ENCODE measurements at places on chromosomes 16 and 17.
A peak's percentile ranks its signal among the peaks of the same experiment; 100 is the strongest.

- no peak overlapping the region for H3K27ac ChIP-seq
- no peaks in the 10 kb centered on the region for H3K36me3 ChIP-seq
- H3K27me3 ChIP-seq = no peaks in the 10 kb centered on the region
- H3K4me3 ChIP-seq = no peak overlapping the region
Measured at GRCh38 chr17:68344701-68345136, 53.4 kb downstream of the ARSG start.

DNA sequence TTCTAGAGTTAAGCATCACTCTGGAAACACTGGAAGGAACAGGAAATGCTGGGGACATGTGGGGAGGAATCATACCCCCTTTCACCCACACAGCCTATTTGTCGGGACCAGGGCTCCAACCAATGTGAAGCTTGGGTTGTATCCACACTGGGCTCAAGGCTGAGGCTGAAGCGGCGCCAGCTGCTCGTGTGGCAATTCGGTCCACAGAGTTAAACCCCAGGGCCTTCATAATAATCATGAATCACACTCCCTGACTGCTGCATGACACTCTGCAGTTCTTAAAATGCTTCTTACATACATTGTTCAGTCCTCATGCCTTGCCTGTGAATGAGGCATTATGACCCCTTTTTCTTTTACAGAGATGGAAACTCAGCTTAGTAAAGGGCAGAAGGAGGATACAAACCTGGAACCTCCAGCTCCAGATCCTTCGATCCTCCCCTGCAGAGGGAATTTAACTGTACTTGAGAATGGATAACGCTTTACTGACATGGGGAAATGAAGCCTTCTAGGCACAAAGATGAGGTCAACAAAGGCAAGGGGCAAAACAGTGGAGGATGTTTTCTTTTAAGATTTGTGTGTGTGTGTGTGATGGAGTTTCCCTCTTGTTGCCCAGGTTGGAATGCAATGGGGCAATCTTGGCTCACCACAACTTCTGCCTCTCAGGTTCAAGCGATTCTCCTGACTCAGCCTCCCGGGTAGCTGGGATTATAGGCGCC is 72.7 kb downstream of the SOX9 start:
- H3K27ac ChIP-seq = no peak overlapping the region
- peaks cover 2% of the 10 kb centered on the region for H3K36me3 ChIP-seq
- H3K4me3 ChIP-seq = no peak overlapping the region
- H3K27me3 ChIP-seq = no peaks in the 10 kb centered on the region
- H3K4me1 ChIP-seq = peaks cover 11% of the 10 kb centered on the region

GRCh38 chr16:4886151-4886550 is 38.9 kb downstream of the UBN1 start:
- H3K4me3 ChIP-seq = no peak overlapping the region
- peaks cover 55% of the 10 kb centered on the region for H3K36me3 ChIP-seq
- H3K4me1 ChIP-seq = peaks cover 24% of the 10 kb centered on the region
- H3K27me3 ChIP-seq = no peaks in the 10 kb centered on the region

GRCh38 chr16:76634847-76635697 is 357.9 kb downstream of the CNTNAP4 start:
- no peaks in the 10 kb centered on the region for H3K4me1 ChIP-seq
- no peaks in the 10 kb centered on the region for H3K27me3 ChIP-seq
- no peak overlapping the region for H3K4me3 ChIP-seq
- DNase-seq = no peak

DNA sequence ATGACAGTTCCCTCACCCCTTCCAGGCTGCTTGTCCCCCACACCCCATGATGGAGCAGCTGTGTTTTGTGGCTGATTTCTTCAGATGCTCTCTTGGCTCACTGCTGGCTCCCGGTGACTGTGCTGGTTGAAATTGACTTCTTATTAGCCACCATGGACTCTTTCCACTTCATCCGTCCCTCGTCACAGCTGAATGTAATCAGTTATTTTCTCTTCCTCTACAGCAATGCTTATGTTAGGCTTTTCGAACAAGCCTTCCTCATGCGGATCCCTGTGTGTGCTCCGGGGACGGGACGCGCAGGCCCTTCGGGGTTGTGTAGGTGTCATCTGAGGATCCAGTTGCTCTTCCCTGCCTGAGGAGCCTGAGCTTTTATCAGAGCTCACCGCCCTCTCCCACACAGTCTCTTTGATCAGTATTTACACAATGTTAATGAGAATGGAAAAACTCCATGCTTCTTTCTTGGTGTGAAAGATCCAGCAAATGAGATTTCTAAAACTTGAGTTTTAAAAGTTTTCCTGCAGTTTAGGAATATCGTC is 87.5 kb downstream of the RPTOR start:
- no peak overlapping the region for H3K4me3 ChIP-seq
- DNase-seq = no peak
- peaks cover 3% of the 10 kb centered on the region for H3K36me3 ChIP-seq

- H3K36me3 ChIP-seq = peaks cover 10% of the 10 kb centered on the region
- H3K4me1 ChIP-seq = peaks cover 11% of the 10 kb centered on the region
- no peak for DNase-seq
- no peaks in the 10 kb centered on the region for H3K27me3 ChIP-seq
- peak overlapping the region; percentile 98 for H3K27ac ChIP-seq
- peak overlapping the region; percentile 93 for H3K4me3 ChIP-seq
Measured at GRCh38 chr16:28923652-28924398, 1.2 kb downstream of the RABEP2 start.

- H3K4me1 ChIP-seq = peaks cover 3% of the 10 kb centered on the region
- H3K4me3 ChIP-seq = no peak overlapping the region
- no peak for DNase-seq
- peaks cover 23% of the 10 kb centered on the region for H3K27me3 ChIP-seq
- H3K27ac ChIP-seq = no peak overlapping the region
Measured at GRCh38 chr17:14923981-14924380, 341.1 kb downstream of the PMP22 start.

GRCh38 chr16:86665319-86665675 is 86.9 kb downstream of the FOXL1 start:
- peaks cover 40% of the 10 kb centered on the region for H3K4me1 ChIP-seq
- H3K27ac ChIP-seq = no peak overlapping the region
- H3K27me3 ChIP-seq = peaks cover 25% of the 10 kb centered on the region
- no peak for DNase-seq

GRCh38 chr17:9071016-9071415 is 49.7 kb downstream of the NTN1 start:
- no peak overlapping the region for H3K27ac ChIP-seq
- no peaks in the 10 kb centered on the region for H3K36me3 ChIP-seq
- no peak overlapping the region for H3K4me3 ChIP-seq
- peaks cover 5% of the 10 kb centered on the region for H3K4me1 ChIP-seq
- DNase-seq = no peak
